Activated CD4-positive, alpha-beta T cell treated with anti-CD3 and anti-CD28 coated beads, Interleukin-2, Interleukin-4, amounts not matched to agents 100 ng/mL and 50 ng/mL, durations not matched to agents 16 hours and 8 hours (primary cell): ENCODE measurements at places on chromosomes 4 and X.

DNA sequence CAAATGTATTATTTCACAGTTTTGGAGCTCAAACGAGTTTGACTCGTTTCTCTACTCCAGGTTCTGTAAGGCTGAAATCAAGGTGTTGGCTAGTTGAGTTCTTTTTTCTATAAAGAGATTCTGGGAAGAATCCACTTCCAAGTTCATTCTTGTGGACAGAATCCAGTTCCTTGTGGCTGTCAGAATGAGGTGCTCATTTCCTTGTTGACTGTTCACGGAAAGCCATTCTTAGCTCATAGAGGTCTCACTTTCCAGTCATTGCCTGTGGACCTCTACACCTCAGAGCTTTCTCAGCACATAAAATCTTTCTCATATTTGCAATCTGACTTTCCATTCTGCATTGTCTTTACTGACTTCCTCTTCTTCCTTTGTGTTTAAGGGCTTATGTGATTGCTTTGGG is 62.9 kb downstream of the SYTL5 start:
- no peak for DNase-seq

- no peak for DNase-seq
Measured at GRCh38 chrX:10050481-10050880, 83.3 kb downstream of the CLDN34 start.

DNA sequence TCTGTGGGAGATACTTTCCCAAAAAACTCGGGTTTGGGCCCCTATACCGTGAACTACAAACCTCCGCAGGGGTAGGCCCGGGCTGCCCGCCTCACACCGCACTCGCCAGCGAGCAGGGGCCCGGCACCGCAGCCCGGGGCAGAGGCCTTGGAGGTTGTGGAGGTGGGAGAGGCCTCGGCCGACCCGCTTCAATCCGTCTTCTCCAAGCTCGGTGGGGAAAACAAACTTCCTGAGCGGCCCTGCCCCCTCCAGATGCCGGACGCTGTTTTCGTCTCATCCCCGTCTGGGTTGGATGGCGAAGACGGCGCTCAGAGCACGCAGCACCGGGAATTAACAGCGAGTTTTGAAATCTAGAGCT is 442 bp upstream of the MCUB start:
- DNase-seq, result peak; percentile 18

DNA sequence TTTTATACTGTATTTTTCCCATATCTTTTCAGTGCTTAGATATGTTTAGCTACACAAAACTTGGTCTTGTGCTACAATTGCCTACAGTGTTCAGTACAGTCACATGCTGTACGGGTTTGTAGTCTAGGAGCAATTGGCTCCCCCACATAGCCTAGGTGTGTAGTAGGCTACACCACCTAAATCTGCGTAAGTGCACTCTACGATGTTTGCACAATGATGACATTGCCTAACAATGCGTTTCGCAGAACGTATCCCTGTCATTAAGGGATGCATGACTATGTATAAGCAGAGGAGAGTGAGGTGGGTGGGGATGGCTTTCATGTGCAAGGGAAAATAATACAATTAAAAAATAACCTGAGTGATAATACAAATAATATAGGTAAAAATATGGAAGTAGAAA is 131.4 kb downstream of the GBA3 start:
- no peak for DNase-seq

DNA sequence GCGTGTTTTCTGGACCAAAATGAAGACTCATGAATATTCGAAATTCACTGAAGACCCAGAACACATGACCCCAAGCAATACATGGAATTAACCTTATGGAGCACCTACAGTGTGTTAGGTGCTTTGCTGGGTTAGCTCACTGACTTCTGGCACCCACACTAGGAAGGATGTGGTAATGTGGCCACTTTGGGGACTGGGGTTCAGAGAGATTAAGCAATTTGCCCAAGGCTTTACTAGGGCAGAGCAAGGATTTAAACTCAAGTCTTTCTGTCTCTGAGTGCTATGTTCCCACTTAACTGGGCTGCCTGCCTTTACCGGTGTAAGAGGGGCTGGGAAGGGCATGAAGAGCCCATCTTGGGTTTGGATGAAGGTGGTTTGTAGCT is 162.0 kb upstream of the ATP6AP2 start:
- no peak for DNase-seq

- peak; percentile 43 for DNase-seq
Measured at GRCh38 chr4:38957893-38958292, 74.3 kb downstream of the TMEM156 start.

DNA sequence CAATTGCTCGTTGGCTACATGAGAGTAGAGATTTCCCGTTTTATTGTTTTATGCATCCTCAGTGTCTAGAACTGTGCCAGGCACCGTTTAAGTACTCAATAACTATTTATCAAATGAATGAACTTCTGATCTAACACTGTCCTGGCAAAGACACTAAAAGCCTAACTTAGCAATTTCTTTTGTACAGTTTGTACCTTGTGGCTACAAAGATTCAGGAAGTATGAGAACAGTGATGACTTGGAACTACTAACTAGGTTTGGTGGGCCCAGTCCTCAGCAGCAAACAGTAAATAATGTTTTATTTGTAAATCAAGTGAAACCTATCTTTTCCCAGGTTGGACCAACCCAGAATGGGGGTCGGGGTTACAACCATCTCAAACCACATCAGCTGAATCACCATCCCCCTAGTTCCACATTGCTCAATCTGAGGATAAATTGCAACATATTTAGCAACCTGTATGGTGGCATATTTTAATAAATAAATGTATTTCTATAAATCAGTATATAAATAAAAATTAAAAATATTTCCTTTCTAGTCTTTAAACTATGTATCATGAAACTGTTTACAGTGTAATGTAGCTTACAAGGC is 12.3 kb upstream of the SCRG1 start:
- no peak for DNase-seq

DNA sequence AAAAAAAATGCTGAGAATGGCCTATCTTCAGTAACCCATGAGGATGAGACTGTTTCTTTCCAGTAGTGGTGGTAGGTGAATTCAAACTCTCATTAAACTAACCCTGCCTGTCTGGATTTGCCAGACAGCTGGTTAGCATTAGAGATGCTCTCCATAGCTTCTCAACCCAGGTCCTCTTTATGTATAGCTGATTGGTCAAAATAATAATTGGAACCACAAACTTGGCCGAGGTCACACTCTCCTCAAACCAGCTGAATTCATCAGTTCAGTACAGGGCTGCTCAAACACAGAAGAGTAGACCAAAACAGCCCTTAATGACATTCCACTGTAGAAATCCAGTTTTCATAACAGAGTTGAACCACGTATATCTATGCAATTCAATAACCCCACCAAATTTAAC is 85.3 kb downstream of the HCCS start:
- DNase-seq, result no peak

DNA sequence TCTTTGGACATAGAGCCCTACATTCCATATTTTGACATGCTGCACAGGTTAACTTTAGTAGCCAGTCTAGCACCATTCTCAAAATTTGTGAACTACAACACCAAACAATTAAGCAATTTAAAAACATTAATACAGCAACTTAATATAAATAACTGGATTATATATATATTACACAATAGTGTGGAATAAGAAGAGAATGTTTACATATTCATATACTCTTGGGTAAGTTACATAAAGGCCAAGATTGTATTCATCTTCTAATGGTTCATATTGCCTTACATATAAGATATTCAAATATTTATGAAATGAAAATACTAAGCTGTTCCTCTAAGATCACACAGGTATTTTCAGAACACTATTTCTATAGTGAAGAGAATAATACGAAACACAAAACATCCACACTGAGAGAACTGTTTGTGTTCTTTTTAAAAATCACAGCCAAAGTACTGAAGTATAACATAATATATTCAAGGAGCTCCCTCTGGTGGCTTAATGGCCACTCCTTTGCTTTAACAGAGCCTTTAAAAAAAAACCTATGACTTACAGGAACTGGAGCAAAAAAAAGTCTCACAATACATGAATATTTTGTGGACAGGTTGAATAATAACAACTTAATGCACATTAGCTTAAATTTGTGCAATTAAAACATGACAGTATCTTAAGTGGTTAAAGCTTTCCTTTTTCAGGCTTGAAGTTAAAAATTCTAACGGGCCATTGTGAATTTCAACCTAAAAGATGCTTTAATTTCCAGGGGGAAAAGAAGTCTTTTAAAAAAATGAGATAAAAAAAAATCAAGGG is 46.2 kb downstream of the NEK1 start:
- peak; percentile 39 for DNase-seq

GRCh38 chrX:79080141-79080540 is 64.3 kb upstream of the GPR174 start:
- no peak for DNase-seq

GRCh38 chrX:64321507-64321906 is 73.7 kb downstream of the MTMR8 start:
- DNase-seq, result no peak

GRCh38 chr4:5878359-5878758 is 14.5 kb downstream of the CRMP1 start:
- no peak for DNase-seq

DNA sequence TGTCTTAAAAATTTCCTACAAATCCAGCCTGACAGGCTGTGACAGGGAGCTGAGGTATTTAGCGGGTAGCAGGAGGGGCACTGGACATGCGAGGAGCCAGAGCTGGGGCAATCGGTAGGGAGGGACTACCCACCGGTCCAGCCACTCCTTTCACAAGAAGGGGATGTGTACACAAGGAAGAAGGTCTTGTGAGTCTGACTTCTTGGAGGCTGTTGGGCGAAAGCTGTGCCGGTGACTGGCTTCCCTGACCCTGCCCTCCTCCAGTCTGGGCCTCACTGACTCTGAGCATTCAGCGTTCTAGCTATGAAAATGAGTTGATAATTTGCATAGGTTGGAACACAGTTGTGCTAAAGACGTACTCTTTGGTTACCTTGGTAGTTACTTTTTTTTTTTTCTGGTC is 12.7 kb upstream of the CXCL8 start:
- DNase-seq, result no peak

DNA sequence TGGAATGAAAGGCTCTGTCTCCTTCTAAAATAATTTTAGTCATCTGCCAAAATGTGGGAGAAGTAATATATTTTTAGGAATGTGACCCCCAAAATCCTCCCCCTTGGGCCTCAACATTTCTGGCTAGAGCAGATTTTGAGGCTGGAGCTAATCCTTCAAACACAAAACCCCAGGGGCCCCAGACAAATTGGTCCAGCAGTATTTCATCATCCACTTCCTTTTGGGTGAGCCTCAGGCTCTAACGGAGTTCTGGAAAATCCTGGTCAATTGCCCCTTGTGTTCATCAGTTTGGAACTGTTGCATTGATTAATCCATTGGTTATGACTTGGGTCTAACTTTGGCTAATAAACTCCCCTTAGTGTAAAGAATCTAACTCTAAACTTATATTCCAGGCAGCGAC is 67.4 kb upstream of the PCDH19 start:
- DNase-seq, result no peak

- no peak for DNase-seq
Measured at GRCh38 chr4:53919535-53919934, 144.9 kb downstream of the CHIC2 start.

GRCh38 chrX:119694601-119695534 is 1.9 kb upstream of the SEPTIN6 start:
- no peak for DNase-seq

DNA sequence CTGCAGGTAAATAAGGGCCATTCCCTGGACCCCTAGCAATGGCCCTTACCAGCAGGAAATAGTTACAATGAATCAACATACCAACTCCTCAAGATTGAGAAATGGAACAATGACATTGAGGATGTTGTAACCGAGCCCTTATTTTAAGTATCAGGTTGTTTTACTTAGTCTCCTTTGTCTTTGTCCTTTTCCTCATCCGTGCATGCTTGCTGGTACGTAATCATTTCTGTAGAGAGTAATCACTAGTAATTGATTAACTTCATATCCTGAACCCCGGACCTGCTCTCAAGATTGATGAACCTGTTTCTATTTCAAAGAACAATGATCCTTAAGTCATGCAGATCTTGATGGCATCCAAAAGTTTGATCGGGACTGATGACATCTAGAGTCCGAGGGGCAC is 98.6 kb upstream of the LANCL3 start:
- DNase-seq, result no peak

- no peak for DNase-seq
Measured at GRCh38 chr4:107825072-107825824, 516 bp downstream of the SGMS2 start.

DNA sequence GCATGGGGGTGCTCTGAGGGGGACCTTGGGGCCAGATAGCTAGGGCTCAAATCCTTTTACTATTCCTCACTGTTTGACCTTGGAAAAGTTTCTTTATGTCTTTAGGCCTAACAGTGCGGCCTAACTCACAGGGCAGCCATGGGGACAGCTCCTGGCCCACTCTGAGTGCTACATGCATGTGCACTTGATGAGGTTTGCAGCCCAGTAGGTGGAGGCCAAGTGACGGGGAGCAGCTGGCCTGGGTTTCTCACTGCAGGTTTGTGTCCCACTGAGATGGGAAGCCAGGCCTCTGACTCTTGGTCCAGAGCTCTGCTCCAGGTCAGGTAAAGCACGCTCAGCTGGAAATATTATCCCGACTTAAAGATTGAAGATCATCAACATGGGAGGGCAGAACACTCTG is 102.8 kb downstream of the SLC2A9 start:
- DNase-seq, result no peak

GRCh38 chrX:73851014-73852009 is 288.3 kb downstream of the CHIC1 start:
- DNase-seq, result peak; percentile 85

GRCh38 chr4:123619326-123619725 is 222.7 kb downstream of the SPRY1 start:
- no peak for DNase-seq

GRCh38 chr4:26140150-26140898 is 180.5 kb upstream of the RBPJ start:
- no peak for DNase-seq

DNA sequence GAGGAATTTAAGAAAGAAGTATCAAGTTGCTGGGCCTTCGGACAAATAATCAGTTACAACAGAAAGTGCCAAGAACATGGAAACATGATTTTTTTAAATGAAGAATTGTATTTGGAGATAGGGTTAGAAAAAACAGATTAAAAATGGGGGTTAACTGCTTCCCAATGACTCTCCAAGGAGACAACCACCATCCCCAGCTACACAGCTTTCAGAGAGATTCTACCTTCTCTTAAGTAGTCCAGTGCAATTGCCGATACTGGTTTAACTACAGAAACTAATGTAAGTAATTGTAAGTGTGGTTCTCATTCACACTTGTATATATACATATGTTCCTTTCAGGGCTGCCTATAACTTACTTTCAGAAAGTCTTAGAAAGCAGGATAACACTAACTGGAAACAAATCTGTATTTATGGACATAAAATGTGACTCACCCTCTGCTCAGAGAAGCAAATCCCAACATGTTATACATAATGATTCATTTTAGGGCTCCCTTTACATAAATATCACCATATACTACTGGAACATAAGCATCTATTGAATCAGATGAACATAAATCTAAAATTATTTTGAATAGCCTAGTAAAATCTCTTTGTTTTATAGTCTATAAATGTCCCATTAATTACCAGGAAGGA is 248.9 kb upstream of the UGT8 start:
- no peak for DNase-seq
